ENCODE measurements at places on chromosomes 5 and 9.

DNA sequence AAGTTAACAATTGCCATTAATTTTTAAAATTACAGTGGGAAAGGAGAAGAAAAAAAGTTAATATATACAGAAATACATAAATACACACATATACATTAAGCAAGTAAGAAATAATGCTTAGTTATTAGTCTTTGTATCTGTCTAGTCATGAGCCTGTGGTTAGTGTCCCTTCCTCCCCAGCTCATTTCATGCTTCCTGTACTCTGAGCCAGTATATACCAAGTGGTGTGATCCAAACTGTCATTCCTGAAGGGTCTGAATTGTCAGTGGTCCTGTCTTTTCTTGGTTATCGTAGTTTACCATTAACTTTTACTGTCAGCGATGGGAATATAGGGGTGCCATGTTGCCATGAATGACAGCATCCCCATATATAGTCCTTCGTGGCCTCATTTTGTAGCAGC is 24.2 kb upstream of the STOM start:
- DNase-seq, result peak; percentile 38

DNA sequence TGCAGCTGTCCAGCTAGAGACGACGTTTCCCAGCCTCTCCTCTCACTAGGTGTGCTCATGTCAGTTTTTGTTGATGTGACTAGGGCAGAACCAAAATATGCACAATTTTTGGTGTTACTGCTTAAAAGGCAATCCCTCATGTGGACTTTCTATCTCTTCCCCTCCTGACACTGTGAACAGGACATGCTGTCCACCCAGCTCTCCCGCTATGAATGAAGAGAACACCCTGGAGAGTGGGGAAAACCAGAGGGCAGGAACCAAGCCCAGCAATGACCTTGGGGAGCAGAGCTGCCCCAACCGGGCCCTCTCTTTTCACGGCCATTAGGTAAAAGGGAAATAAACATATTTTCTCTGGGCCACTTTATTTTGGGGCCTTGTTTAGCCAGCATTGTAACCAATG is 46.7 kb upstream of the TBC1D2 start:
- no peak for DNase-seq

- DNase-seq, result no peak
These were observed 87.2 kb downstream of the HMCN2 start for GRCh38 chr9:130352586-130353285.

DNA sequence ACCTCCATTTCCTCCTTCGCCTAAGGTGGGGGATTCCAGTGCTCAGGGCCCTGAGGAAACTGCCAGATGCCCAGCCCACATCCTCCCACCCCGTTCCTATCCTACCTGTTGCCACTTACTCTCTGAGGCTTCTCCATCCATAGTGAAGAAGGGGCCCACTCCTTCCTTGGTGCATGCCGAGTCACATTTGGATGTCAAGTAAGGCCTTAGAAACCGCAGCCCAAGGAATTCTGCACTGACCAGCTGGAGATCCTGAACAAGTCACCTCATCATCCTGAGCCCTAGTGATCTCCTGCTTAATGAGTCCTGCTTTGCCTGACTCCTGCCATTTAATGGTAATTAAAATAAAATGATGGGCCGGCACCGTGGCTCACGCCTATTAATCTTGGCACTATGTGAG is 6.7 kb upstream of the TNIP1 start:
- DNase-seq, result no peak

GRCh38 chr9:74205056-74205455 is 292.1 kb upstream of the RORB start:
- no peak for DNase-seq

- DNase-seq, result peak; percentile 81
These were observed 85.1 kb upstream of the GRHPR start for GRCh38 chr9:37337301-37337890.

GRCh38 chr5:139654871-139655491 is 6.8 kb downstream of the CXXC5 start:
- no peak for DNase-seq
